Heart right ventricle (tissue), 16 donors: ENCODE measurements at places on chromosomes 12 and 14. TPM values are rescaled to one million over a fixed set of nuclear protein-coding genes. Genes with fewer than 3 reads are reported as not detected.

GALNT16 gene
- total RNA-seq: 65.3 TPM

DNA sequence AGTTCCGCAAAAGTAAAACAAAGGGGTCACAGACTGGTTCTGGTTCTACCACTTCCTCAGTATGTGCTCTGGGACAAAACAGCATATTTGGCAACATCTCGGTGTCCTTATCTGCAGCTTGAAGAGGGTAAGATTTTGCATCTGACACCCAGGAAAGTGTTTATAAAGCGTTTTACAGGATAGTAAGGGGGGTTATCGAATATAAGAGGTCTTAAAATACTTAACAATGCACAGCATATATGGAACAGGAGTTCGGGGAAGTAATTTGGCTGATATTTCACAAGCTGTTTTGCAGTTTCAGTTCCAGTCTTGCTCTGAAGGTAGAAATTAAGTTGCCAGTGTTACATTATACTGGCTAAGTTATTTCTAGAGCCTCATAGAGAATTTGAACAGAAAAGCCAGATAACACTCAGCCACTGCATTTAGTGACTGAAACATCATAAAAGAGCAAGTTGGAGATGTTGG, 904 bp upstream of the MAP4K5 start:
- H3K4me1 ChIP-seq: peaks cover 24% of the 10 kb centered on the region
- no peaks in the 10 kb centered on the region for H3K27me3 ChIP-seq
- no peak overlapping the region for H3K27ac ChIP-seq
- H3K36me3 ChIP-seq: no peaks in the 10 kb centered on the region

C12orf56 gene
- total RNA-seq: not detected

DNA sequence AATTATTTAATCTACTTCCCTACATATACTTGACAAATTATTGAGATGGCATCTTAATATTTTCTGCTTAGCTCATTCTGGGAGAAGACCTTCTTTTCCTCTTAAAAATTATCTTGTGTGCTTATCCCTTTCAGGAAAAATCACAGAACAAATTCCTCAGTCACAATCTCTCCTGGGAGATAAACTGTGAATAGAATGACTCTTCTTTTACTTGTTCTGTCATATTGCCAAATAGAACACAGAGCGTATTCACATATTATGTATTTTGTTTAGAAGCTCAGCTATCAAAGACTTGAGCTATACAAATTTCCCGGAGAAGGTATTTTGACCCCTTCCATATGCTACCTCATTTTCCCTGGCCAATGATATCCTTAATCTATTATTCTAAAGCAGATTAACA, 146.7 kb downstream of the TMEM117 start:
- no peak for DNase-seq
- H3K27me3 ChIP-seq: no peaks in the 10 kb centered on the region
- H3K36me3 ChIP-seq: no peaks in the 10 kb centered on the region
- no peak overlapping the region for H3K27ac ChIP-seq

GRCh38 chr12:29039013-29039412, 110.1 kb upstream of the FAR2 start:
- H3K4me3 ChIP-seq: no peak overlapping the region
- H3K27me3 ChIP-seq: no peaks in the 10 kb centered on the region
- no peaks in the 10 kb centered on the region for H3K4me1 ChIP-seq
- no peak overlapping the region for H3K27ac ChIP-seq

- peaks cover 10% of the 10 kb centered on the region for H3K4me1 ChIP-seq
- peaks cover 42% of the 10 kb centered on the region for H3K27me3 ChIP-seq
- no peaks in the 10 kb centered on the region for H3K36me3 ChIP-seq
- H3K27ac ChIP-seq: peak overlapping the region; percentile 61
These were observed 400 bp upstream of the PRIMA1 start for GRCh38 chr14:93788543-93789227.

DNA sequence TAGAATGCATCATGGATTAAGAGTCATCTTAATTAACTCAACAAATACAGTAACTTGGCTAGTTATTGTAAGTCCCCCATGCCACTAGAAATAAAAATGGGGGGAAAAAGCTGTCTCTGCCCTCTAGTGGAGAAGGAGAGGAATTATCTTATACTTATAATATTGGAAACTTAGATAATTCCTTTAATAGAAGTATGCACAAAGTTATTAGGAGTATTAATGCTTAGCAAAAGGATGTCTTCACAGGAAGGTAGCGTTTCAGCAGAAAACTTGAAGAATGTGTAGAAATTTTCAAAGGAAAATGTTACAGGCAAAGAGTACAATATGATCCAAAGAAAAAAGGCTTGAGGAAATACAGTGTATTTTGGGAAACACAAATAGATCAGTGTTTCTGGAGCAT, 19.8 kb downstream of the OR5AU1 start:
- no peaks in the 10 kb centered on the region for H3K36me3 ChIP-seq
- no peak overlapping the region for H3K4me3 ChIP-seq
- H3K4me1 ChIP-seq: no peaks in the 10 kb centered on the region
- H3K27ac ChIP-seq: no peak overlapping the region
- H3K27me3 ChIP-seq: no peaks in the 10 kb centered on the region

- DNase-seq: no peak
- no peaks in the 10 kb centered on the region for H3K36me3 ChIP-seq
- no peak overlapping the region for H3K27ac ChIP-seq
- no peaks in the 10 kb centered on the region for H3K27me3 ChIP-seq
- H3K4me3 ChIP-seq: no peak overlapping the region
- no peaks in the 10 kb centered on the region for H3K4me1 ChIP-seq
These were observed 4.8 kb downstream of the KRT4 start for GRCh38 chr12:52809166-52809565.

EXD2 gene
- total RNA-seq: 16.4 TPM

BRI3BP gene
- total RNA-seq: 4.7 TPM

GRCh38 chr14:105067140-105067968, 2.1 kb upstream of the GPR132 start:
- peak overlapping the region; percentile 96 for H3K27ac ChIP-seq
- H3K27me3 ChIP-seq: peaks cover 6% of the 10 kb centered on the region
- no peaks in the 10 kb centered on the region for H3K36me3 ChIP-seq
- no peak overlapping the region for H3K4me3 ChIP-seq
- H3K4me1 ChIP-seq: peaks cover 14% of the 10 kb centered on the region

GRCh38 chr12:64611341-64612284, 1.3 kb downstream of the RASSF3 start:
- no peaks in the 10 kb centered on the region for H3K36me3 ChIP-seq
- H3K4me3 ChIP-seq: peak overlapping the region; percentile 83
- DNase-seq: peak; percentile 53
- H3K27me3 ChIP-seq: no peaks in the 10 kb centered on the region
- H3K4me1 ChIP-seq: peaks cover 49% of the 10 kb centered on the region
- H3K27ac ChIP-seq: peak overlapping the region; percentile 92

SLC4A8 gene
- total RNA-seq: 0.28 TPM

- H3K27ac ChIP-seq: no peak overlapping the region
- no peak for DNase-seq
- no peaks in the 10 kb centered on the region for H3K27me3 ChIP-seq
These were observed 36.4 kb downstream of the TESPA1 start for GRCh38 chr12:54948171-54948570.

DNA sequence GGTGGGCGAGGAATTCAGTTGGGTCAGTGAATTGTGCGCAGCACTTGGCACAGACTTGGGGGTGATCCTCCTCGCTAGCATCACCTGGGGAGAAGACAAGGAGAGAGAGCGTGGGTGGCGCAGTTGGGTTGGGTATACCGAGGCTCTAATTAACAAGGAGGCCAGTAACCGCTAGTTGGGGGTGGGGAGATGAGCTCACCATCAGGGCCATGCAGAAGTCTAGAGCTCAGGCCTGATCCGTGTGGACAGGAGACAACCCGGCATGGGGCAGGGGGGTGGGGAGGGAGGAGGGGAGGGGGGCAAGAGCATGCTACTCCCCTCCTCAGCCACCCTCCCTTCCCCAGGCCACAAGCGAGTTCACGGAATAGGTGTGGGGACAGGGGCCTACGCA, 580 bp downstream of the SALL2 start:
- H3K27me3 ChIP-seq: no peaks in the 10 kb centered on the region
- peaks cover 7% of the 10 kb centered on the region for H3K4me1 ChIP-seq
- H3K27ac ChIP-seq: peak overlapping the region; percentile 62

GRCh38 chr14:31271648-31272047, 64.1 kb upstream of the HECTD1 start:
- no peak overlapping the region for H3K27ac ChIP-seq
- DNase-seq: no peak
- no peak overlapping the region for H3K4me3 ChIP-seq
- no peaks in the 10 kb centered on the region for H3K4me1 ChIP-seq
- no peaks in the 10 kb centered on the region for H3K36me3 ChIP-seq
- H3K27me3 ChIP-seq: no peaks in the 10 kb centered on the region

DNA sequence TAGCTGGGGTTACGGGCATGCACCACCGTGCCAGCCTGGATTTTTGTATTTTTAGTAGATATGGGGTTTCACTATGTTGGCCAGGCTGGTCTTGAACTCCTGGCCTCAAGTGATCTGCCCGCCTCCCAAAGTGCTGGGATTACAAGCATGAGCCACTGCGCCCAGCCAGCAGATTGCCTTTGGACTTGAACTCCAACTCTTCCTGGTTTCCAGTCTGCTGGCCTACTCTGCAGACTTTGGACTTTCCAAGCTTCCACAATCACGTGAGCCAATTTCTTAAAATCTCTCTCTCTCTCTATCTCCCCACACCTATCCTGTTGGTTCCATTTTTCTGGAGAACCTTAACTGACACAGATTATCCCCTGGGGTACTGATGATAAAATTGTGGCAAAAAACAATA, 55.0 kb downstream of the EMP1 start:
- H3K36me3 ChIP-seq: no peaks in the 10 kb centered on the region
- H3K27ac ChIP-seq: no peak overlapping the region
- H3K27me3 ChIP-seq: peaks cover 14% of the 10 kb centered on the region
- no peak overlapping the region for H3K4me3 ChIP-seq
- H3K4me1 ChIP-seq: peaks cover 11% of the 10 kb centered on the region

KRT71 gene
- not detected for total RNA-seq

EFCAB11 gene
- total RNA-seq: 5.3 TPM

GDF3 gene
- not detected for total RNA-seq

DNA sequence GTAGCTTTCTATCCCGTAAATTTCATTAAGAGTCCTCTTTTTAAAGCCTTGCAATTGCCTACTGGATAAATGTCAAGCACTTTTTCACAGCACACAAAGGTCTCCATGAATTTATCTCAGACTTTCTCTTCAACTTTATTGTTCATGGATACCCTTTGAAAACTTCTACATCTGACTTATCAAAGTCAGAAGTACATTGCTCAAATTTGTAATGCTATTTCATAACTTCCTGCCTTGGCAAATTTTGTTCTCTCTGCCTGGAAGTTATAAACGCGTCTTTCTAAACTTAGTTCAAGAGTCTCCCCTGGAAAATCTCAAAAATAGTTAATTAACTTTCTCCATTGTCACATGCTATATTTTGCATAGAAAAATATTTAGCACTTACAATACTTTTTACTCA, 55.9 kb upstream of the RERGL start:
- no peak overlapping the region for H3K4me3 ChIP-seq
- H3K36me3 ChIP-seq: no peaks in the 10 kb centered on the region
- H3K4me1 ChIP-seq: peaks cover 12% of the 10 kb centered on the region
- H3K27me3 ChIP-seq: no peaks in the 10 kb centered on the region
- DNase-seq: no peak
- H3K27ac ChIP-seq: no peak overlapping the region

TESPA1 gene
- total RNA-seq: 0.17 TPM

- H3K27me3 ChIP-seq: no peaks in the 10 kb centered on the region
- no peak overlapping the region for H3K4me3 ChIP-seq
- no peak overlapping the region for H3K27ac ChIP-seq
- H3K36me3 ChIP-seq: no peaks in the 10 kb centered on the region
- no peaks in the 10 kb centered on the region for H3K4me1 ChIP-seq
These were observed 104.3 kb upstream of the SLC35F4 start for GRCh38 chr14:57970175-57970574.

- no peak for DNase-seq
- no peaks in the 10 kb centered on the region for H3K27me3 ChIP-seq
- peaks cover 38% of the 10 kb centered on the region for H3K4me1 ChIP-seq
- H3K36me3 ChIP-seq: no peaks in the 10 kb centered on the region
These were observed 1.3 kb downstream of the BBS10 start for GRCh38 chr12:76346798-76347420.

SYT10 gene
- not detected for total RNA-seq

SIRT4 gene
- 3.7 TPM for total RNA-seq

- peak overlapping the region; percentile 50 for H3K27ac ChIP-seq
- H3K4me1 ChIP-seq: peaks cover 12% of the 10 kb centered on the region
- no peaks in the 10 kb centered on the region for H3K27me3 ChIP-seq
- DNase-seq: no peak
- H3K36me3 ChIP-seq: peaks cover 10% of the 10 kb centered on the region
These were observed 9.0 kb downstream of the TAPBPL start for GRCh38 chr12:6460751-6461371.

DNA sequence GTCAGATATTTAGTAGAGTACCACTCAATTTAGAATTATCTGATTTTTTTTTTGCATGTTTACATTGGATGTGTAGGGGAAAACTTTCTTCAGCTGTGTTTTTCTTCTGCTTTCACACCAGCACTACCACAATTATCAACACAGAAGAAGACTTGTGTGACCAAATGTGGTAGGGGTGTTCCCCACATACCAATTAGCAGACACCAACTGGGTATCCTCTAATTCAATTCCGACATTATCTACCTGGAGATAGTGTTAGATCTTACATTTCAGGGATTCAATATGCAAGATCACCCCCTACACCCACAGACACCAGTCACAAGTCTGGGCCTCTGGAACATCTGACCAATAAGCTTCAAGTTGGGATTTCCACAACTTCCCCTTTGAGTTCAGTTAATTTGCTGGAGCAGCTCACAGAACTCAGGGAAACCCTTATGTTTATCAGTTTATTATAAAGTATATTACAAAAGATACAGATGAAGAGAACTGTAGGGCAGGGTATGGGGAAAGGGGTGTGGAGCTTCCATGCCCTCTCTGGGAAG, 4.1 kb upstream of the KLRG1 start:
- H3K27ac ChIP-seq: no peak overlapping the region
- H3K4me3 ChIP-seq: no peak overlapping the region
- no peaks in the 10 kb centered on the region for H3K36me3 ChIP-seq
- H3K4me1 ChIP-seq: peaks cover 27% of the 10 kb centered on the region
- no peaks in the 10 kb centered on the region for H3K27me3 ChIP-seq
- DNase-seq: no peak

CLECL1 gene
- not detected for total RNA-seq

MYO1A gene
- total RNA-seq: not detected

CISTR gene
- total RNA-seq: 3.6 TPM

DNA sequence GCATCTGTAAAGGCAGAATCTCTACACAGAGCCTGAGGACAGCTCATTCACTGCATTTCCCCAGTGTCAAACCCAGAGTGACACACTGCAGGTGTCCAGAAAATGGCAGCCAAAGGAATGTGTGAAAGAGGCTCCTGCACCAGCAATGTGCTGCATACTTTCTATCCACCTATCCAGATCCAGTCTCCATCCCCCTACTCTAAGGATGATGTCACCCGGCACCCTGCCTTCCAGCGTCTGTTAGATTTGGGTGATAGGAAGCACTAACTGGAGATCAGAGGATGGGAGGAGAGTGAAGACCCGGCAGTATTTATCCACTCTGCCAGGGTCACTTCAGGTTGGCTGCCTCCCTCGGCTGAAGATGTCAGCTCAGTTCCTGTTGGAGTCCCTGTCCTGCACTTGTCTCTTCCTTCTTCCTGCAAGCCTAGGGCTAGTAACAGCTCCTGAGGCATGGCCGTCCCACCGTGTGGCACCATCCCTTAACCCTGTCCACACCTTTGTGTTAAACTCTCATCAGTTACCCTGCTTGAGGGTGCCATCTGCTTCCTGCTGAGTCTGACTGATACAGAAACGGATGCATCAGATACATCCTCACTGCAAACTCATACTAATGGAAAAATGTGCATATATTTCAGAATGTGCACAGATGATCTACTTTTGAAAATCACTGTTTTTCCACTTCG, 13.0 kb upstream of the GPR68 start:
- no peaks in the 10 kb centered on the region for H3K27me3 ChIP-seq
- peak overlapping the region; percentile 45 for H3K27ac ChIP-seq
- H3K4me1 ChIP-seq: peaks cover 9% of the 10 kb centered on the region
- H3K36me3 ChIP-seq: no peaks in the 10 kb centered on the region

NTF3 gene
- 0.35 TPM for total RNA-seq

SCN8A gene
- total RNA-seq: 0.28 TPM
